AML-193 (cell line): ENCODE measurements at places on chromosomes 4 and X.

GRCh38 chr4:51830156-51830720, 12.7 kb upstream of the DCUN1D4 start:
- no peak for DNase-seq

- DNase-seq, result peak; percentile 30
Measured at GRCh38 chr4:26322346-26322745, 1.5 kb downstream of the RBPJ start.

GRCh38 chr4:158644356-158644755, 27.3 kb downstream of the C4orf46 start:
- no peak for DNase-seq

DNA sequence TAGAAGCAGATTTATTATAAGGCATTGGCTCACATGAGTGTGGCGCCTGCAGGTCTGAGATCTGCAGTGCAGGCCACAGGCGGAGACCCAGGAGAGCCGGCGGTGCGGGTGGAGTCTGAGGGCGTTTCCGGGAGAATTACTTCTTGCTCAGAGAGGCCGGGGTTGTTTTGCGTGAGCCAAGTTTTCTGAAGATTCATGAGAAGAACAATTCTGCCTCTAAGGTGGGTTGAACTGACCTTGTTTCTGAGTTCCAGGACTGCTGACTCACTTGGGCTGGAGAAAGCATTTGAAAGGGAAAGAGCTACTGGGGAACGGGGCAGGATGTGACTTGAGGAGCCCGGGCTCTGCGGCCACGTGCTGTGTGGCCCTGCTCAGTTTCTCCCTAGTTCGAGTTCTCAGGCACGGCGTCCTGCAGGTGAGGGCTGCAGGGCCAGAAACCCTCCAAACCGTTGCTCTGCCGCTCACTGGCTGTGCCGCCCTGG, 36.7 kb upstream of the SORCS2 start:
- DNase-seq, result no peak

GRCh38 chrX:101028562-101028961, 23.3 kb downstream of the TRMT2B start:
- DNase-seq, result no peak

DNA sequence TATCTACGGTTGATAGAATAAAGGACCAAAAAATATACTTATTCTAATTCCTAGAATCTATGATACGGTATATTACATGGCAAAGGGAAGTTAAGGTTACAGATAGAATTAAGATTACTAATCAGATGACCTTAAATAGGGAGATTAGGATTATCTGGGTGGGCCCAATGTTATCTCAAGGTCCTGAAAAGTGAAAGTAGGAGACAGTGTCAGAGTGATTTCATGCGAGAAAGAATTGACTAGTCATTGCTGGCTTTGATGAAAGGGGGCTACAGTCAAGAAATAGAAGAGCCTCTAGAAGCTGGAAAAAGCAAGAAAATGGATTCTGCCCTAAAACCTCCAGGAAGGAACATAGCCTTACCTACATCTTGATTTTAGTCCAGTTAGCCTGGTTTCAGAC, 176.9 kb upstream of the PPP1R2C start:
- DNase-seq, result no peak

- DNase-seq, result no peak
Measured at GRCh38 chr4:81850701-81851100, 379.0 kb upstream of the RASGEF1B start.

DNA sequence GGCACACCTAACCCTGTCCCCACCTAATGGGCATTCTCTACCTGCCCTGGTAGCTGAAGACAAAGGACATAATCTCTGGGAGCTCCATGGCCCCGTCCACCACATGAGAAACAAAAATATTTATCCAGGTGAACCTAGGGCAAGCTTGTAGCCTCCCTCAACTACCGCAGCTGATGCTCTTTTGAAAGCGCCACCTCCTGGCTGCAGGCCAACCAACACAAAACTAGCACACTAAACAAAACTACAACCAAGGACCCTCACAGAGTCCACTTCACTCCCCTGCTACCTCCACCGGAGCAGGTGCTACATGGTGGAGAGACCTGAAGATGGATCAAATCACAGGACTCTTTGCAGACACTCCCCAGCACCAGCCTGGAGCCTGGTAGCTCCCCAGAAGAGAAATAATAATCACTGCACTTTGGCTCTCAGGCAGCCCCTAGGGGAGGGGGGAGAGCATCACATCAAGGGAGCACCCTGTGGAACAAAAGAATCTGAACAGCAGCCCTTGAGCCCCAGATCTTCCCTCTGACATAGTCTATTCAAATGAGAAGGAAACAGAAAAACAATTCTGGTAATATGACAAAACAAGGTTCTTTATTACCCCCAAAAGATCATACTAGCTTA, 111.3 kb upstream of the ATP8A1 start:
- no peak for DNase-seq

DNA sequence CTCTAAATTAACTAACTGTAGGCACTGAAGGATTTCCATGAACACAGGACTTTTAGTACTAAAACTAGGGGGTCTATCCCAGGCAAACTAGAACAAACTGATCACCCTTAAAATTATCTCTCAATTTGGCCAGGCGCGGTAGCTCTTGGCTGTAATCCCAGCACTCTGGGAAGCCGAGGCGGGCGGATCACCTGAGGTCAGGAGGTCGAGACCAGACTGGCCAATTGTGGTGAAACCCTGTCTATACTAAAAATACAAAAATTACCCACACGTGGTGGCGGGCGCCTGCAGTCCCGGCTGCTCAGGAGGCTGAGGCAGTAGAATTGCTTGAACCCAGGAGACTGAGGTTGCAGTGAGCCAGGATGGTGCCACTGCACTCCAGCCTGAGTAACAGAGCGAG, 436.6 kb downstream of the RPA4 start:
- no peak for DNase-seq

DNA sequence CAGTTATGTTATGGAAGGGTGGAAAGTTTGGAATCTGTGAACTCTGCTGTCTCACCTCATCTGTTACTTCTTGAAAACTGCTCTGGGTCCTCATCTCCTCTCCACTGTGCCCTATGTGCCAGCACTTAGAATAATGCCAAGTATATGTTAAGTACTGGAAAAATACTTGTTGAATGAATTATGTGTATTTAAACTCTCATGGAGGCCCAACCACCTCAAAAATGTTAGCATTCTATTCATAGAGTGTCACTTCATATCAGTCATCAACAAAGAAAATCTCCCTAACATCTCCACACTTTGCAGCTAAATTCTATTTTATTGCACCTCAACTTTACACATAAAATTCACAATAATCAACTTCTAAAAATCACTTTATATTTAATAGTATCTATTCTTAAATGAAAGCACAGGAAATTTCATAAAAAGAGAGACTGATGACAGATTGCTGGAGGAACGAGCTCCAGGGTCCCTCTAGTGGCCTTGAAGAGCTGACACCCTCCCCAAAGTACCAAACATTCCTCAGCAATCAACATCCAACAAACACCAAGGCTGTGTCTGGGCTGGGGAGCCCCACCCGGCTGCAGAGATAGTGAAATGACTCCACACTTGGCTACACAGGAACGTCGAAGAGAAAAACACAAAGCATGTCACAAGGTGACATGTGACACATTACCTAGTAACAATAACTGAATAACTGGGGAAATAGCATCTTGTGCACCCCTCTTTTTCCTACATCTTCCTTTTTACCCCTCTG, 45.8 kb downstream of the SLC39A8 start:
- peak; percentile 40 for DNase-seq

DNA sequence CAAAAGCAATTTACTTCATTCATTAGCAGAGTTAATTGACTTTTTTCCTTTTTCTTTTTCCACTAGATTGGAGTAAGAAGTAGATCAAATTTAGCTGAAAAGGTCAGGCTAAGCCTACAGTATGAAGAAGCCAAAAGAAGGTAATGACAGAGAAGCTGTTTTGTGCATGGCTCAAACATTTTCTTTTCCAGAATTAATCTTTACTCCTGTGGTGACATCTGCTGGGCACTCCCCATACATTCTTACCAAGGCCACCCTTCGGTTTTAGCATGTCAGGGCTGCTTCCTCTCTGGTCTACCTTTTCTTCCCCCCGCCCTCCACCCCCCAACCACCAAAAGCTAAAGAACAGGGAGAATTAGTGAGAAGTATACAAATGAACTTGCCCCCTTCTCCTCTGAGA, 70.2 kb downstream of the CLDN22 start:
- peak; percentile 2 for DNase-seq

GRCh38 chr4:17665346-17665745, 50.9 kb downstream of the MED28 start:
- no peak for DNase-seq

GRCh38 chrX:45623266-45623665, 422.6 kb upstream of the DIPK2B start:
- no peak for DNase-seq

GRCh38 chr4:148053298-148054003, 321.6 kb downstream of the ARHGAP10 start:
- DNase-seq, result no peak

- DNase-seq, result no peak
Measured at GRCh38 chr4:67874986-67875385, 8.8 kb downstream of the TMPRSS11D start.

DNA sequence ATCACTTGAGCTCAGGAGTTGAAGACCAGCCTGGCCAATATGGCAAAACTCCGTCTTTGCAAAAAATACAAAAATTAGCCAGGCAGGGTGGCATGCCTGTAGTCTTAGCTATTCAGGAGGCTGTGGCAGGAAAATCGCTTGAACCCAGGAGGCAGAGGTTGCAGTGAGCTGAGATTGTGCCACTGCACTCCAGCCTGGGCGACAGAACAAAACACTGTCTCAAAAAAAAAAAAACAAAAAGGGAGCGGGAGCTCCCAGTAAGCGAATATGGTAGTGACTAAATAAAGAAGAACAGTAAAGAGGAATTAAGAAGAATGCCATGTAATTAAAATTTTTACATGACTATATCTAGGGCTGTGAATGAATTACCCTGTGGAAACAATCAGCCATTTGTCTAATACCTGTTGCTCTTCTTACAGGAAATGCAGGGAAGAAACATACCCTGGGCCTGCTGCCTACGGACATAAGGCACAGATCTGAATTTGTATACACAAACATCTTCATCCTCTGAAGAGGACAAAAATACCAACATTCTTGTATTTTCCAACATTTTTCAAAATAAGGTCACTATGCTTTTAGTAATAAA, 11.4 kb downstream of the WDFY3 start:
- no peak for DNase-seq

- DNase-seq, result no peak
Measured at GRCh38 chr4:153314915-153315314, 29.6 kb upstream of the MND1 start.

DNA sequence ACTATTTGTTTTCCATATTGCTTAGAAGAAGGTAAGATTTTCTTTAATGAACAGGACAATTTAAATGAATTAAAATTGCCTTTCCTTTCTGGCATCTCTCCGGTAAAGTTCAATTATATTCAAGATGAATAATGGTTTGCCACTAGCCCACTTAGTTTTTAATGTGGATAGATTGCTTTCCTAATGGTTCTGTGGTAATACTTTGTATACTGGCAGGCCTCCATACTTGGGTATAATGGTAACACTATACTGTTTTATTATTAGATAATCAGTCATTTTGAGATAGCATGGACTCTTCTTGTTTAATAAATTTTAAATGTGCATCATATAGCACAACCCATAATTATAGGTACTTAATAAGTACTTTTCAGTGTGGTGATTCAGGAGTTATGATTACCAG, 89.5 kb downstream of the ELOVL6 start:
- no peak for DNase-seq

GRCh38 chr4:93342738-93343137, 485.8 kb upstream of the ATOH1 start:
- DNase-seq, result no peak

DNA sequence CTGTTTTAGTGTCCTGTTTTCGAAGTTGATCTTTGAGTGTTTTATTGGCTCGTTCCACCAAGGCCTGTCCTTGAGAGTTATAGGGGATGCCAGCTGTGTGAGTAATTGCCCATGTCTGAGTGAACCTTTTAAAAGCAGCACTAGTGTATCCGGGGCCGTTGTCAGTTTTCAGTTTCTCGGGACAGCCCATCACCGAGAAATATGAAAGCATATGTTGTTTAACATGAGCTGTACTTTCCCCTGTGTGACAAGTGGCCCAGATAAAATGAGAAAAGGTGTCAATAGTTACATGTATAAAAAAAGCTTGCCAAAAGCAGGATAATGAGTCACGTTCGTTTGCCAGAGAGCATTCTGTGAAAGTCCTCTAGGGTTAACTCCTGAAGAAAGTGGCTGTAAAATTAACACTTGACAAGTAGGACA, 48.6 kb upstream of the RASSF6 start:
- DNase-seq, result no peak

- no peak for DNase-seq
Measured at GRCh38 chrX:70176938-70177533, at the start of gene DGAT2L6. Gene DGAT2L6 (plus strand): TSS chrX:70177483. CDS start chrX:70177583, 100 bp downstream.

- no peak for DNase-seq
Measured at GRCh38 chr4:74660866-74661265, 133.5 kb downstream of the BTC start.

DNA sequence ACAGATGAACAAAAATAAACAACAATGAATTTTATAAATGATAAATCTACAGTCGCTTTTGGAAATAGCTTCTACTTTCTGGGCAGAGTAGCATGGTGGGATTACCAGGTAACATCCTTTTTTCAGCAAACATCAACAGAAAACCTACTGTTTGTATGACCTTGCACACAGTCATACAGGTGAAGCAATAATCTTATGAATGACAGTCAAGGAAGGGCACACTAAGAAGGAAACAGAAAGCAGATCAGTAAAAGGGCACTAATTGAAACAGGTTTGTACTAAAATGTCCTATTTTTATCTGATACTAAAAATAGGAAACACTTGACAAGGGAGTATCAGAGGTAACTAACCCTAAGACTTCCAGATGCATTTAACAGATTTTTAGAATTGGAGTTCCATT, 108.9 kb downstream of the DLG3 start:
- DNase-seq, result no peak

DNA sequence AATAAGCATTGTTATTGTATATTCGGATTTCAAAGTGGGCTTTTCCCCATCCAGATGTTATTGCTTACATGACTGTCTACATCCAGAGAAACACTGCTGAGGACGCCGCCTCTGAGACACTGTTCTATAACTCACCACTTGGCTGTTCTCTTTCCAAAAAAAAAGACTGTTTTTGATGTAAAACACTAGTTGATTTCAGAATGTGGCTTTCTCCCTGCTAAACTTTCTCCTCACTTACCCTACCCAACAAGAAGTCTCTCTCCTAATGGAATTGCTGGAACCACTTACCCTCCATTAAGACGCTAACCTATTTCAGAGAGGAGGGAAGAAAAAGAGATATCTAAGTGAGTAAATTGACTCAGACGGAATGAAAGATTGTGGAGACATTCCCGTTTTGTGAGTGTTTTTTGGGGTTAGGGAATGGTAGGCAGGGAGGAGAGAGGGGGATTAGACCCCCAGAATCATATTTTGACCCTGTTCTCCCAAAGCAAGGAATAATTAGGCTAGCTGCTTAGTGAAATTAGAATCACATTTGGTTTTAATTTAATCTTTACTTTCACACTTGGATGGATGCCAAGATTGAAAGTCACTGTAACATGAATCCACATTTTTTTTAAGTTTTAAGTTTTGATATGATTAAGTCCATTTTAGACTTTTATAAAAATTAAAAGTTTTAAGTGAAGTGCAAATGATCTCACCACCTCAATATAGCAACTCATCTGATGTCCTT, 174.9 kb downstream of the CHIC2 start:
- DNase-seq, result no peak
